ENCODE measurements at places on chromosomes 16 and 17.

DNA sequence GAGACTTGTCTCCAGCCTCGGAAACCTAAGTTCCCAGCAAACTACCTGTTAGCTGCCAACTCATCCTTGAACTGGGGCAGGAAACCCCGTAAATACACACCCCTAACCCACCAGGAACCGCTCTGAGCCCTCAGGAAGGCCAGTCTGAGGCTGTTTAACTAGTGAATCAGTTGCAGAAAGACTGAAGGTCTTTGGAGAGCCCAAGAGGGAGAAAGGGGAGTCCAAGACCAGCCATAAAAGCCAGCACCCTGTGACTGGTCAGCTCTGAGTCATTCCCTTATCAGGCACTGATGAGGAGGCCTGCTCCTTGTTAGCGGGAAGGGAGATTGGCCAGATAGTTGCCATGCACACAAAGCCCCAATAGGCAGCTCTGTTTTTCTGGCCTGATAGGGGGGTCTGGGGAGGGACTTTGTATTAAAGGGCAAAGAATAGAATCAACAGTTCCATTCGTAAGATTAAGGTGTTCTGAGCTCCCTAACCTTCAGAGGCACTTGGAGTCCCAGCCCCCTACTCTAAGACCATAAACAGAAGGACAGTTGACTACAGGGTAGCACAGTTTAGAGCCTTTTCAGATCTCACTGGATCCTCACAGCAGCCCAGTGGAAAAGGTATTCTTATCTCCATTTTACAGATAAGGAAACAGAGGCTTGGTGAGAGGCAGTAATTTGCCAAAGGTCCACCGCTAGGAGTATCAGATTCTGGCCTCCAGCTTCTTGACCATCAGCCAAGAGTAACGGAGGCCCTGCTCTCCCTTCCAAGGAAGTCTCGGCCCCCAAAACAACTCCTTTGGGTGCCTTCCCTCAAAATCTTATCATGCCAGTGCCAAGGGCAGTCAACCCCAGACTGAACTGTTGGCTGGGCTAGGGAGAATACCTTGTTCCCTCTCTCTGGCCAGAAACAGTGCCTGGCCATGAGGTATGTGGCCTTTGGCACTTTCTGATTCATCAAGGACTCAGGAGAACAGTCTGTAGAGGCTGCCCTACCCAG is 2.2 kb upstream of the KRT19 start:
- DNase-seq, result no peak

- no peak for DNase-seq
These were observed 2.8 kb downstream of the MED13 start for GRCh38 chr17:62062302-62062701.

DNA sequence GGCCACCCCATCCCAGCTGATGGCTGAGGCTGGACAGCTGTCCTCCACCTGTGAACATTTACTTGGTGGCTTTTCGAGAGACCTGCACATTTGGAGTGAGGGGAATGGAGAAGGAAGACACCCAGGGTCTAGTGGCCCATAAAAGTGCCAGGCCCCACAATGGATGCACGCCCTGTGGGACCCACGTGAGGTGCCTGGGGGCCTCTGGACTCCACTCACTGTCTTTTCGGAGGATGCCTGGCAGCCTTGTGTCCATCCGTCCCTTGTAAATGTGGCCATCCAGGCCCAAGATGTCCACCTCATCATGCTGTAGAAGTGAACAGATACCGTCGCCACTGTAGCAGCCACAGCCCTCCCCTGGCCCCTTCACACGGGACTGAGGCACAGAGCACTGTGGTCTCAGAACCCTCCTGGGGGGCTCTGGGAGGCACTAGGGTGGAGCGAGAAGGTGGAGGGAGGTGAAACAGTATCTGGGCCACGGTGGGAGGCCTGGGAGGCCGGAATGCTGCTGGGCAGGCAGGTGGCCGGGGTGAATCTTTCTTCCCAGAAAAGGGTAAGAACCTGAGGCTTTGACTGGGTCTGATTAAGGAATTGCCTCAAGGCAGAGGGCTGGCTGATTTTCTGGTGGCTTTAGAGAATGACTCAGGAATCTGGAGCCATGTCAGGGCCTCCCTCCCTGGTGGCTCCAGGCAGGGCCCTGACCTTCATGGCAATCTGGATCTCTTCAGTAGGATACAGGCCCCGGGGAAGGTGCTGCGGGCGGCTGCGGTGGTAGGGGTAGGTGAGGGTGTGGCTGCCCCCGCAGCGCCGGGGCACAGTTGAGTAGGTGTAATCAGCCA is 11.5 kb downstream of the UBALD2 start:
- DNase-seq, result no peak

- no peak for DNase-seq
These were observed 13.2 kb downstream of the NOB1 start for GRCh38 chr16:69741519-69741918.

DNA sequence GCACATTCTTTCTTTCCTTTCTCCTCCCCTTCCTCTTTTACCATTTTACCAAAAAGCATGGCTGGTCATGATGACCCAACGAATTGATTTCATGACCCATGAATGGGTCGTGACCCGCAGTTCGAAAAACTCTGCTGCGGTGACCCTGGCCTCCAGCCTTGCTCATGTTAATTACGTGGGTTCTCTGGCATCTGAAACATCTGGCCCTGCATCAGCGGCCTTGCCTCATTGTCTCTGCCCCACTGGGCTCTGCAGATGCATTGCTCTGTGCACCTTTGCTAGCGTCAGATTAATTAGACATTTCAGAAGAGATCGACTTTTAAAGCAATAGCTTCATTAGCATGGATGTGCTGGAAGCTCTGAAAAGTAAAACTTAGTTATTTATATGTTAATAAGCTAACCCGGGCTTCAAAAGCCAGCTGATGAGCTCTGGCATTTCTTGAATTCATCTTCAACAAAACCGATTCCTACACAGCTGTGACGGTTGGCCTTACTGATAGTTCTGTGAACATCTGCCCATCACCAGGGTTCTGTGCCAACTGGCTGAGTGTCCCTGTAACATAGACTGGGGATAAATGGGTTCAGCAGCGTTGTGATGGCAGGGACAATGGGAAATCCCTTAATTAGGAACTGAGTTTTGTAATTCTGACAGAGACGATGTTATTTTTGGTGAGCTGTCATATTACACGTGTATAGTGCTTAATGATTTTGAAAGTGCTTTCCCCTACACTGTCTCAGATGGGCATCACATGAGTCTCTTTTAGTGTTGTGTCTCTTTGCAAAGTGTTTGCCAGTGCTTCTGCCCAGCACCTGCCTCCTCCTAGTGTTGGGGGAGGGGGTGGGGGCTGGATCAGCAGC is 225.9 kb upstream of the EEF2KMT start:
- no peak for DNase-seq

GRCh38 chr17:81012574-81013447 is 21.2 kb downstream of the CHMP6 start:
- no peak for DNase-seq

GRCh38 chr17:7340179-7340578 is 3.9 kb downstream of the ACAP1 start:
- DNase-seq, result no peak

DNA sequence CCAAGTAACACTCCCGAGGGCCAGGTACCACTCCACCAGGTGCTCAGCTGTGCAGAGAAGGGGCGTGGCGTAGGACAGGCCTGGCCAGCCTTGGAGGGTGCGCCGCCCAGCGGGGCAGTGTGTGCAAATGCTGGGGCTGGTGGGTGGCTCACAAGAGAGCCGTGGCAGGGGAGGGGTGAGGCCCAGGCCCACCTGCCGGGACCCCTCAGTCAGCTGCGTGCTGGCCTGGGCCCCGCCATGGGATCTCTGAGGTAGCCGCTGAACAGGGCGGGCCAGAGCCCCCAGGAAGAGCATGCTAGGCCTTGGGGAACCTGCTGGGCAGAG is 8.8 kb downstream of the TPSG1 start:
- DNase-seq, result no peak

- no peak for DNase-seq
These were observed 18.0 kb downstream of the CTRB2 start for GRCh38 chr16:75188832-75189477.

GRCh38 chr17:14144508-14144907 is 75.2 kb downstream of the COX10 start:
- no peak for DNase-seq

DNA sequence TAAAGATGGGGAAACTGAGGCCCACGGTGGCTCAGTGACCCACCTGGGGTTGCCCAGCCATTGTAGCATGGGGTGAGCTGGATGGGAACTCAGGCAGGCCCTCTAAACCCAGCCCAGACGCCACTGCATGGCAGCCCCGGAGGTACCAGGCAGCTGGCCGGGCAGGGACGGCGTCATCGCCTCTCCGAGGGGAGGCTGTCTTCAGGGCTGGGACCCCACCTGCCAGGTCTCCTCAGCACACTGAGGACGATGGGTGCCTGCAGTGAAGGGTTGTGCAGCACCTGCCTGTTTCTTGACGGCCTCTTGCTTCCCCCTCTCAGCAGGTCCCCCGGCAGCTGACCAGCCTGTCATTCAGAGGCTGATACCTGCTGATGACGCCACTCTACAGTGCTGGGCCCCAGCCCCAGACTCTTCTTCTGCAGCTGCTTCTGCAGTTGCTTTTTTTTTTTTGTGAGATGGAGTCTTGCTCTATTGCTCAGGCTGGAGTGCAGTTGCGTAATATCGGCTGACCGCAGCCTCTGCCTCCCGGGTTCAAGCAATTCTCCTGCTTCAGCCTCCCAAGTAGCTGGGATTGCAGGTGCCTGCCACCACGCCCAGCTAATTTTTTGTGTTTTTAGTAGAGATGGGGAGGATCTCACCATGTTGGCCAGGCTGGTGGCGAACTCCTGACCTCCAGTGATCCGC is 24.7 kb downstream of the RNF213 start:
- DNase-seq, result no peak

- DNase-seq, result no peak
These were observed 631 bp downstream of the BIRC5 start for GRCh38 chr17:78214706-78215061.

DNA sequence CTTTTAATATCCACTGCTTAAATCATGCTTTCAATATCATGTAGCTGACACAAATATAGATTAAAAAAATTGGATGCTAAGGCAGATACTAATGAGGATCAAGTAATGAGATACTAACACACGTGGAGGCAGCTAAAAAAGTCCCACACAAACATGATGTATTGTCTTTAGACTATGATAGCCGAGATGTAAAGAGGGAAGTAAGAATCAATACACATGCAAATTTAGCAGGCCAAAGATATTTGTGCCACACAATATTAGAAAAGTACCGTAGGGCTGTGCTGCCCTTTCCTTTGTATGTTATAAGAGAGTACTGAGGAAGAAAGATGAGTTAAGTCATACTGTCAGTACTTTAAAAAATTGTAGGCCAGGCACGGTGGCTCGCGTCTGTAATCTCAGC is 51.4 kb upstream of the STAC2 start:
- no peak for DNase-seq

GRCh38 chr16:68281368-68282063 is 17.2 kb downstream of the SLC7A6 start:
- no peak for DNase-seq

DNA sequence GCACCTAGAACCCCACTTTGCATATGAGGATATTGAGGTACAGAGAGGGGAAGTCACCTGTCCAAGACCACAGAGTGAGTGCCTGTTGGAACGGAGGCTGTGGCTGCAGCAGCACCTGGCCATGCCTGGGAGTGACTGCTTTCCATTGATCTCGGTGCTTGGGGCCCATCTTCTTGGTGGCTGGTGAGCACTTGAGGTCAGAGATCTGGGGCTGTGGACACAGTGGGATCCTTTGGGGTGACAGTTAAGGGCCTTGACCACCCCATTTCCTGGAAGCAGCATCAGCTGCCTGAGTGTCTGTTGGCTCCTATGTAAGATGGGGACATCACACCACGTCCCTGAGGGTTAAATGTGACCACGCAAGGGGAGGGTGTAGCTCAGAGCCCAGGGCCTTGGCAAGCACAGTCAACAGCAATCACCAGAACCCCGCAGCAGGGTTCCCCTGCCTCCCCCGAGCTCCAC is 111.7 kb downstream of the IRF8 start:
- no peak for DNase-seq

DNA sequence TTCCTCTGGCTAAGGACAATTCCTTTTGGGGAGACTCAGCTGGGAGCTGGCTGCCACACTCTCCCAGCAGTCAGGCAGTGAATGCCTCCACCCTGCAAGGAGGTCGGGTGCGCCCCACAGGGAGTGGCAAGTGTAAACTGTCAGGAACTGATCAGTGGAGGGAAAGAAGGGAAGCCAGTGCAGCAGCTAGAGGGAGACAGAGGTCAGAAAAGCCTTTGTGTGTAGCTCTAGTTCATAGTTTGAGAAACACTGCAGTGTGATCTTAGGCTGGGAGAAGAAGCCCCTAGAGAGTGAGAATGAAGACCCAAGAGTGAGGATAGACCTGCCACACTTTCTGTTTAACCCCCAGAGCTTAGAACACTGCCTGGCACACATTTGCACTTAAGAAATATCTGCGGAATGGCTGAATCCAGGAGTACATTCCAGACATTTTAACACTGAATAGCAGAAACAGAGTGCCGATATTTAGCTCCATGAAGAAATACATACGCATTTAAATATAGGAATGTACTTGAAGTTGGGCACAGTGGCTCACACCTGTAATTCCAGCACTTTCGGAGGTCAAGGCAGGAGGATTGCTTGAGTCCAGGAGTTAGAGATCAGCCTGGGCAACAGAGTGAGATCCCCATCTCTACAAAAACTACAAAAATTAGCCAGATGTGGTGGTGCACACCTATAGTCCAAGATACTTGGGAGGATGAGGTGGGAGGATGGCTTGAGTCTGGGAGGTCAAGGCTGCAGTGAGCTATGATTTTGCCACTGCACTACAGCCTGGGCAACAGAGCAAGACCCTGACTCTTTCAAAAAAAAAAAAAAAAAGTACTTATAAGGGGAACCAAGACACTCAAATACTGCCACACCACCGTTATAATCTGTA is 11.1 kb upstream of the SLC5A11 start:
- DNase-seq, result peak; percentile 58

DNA sequence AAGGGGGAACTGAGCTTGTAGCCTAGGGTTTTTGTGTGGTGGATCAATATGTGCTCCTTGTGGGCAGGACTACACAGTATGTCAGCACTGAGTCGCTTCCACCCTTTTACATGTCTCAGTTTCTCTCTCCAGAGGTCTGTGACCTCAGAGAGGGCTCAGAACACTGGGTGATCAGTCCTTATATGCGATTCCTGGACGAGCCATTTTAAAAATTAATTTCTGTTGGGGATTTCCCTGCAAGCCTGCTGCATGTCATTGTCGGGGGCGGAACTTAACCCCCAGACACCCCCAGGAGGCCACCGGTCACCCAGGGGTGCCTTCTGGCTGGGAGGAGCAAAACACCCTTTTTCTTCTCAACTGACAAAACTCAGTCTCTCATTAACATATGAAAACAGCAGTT is 14.1 kb downstream of the DHRS7B start:
- DNase-seq, result no peak

DNA sequence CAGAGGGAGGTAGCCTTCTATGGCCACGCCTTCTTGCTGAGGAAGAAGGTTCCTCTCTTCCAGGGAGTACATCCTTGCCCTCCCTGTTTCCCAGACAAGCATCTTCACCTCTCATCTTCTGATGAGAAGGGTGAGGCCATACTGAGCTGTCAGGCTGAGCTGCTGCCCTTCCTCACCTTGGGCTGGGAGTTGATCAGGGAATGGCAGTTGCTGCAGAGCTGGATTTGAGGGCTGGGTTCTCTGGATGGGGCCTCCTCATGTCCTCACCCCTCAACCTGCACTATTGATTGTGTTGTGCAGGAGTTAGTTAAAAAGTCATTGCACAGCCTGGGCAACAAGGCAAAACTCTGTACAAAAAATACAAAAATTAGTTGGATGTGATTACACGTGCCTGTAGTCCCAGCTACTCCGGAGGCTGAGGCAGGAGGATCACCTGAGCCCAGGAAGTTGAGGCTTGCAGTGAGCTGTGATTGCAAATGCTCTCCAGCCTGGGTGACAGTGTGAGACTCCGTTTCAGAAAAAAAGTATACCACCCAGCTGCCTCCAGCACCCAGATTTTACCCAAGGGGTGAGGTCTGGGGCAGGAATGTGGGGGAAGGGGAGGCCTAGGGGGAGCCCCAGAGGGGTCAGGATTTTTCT is 2.0 kb downstream of the ERBB2 start:
- DNase-seq, result no peak

Data from midbrain (tissue), 1 donor.